Natural killer cell treated with Interleukin-12 subunit alpha and Interleukin-12 subunit beta and Interleukin-15 and Interleukin-18, amount 100 ng/mL, for 72 hours (primary cell): ENCODE measurements at places on chromosomes 6 and 20. TPM values are rescaled to one million over a fixed set of nuclear protein-coding genes. Genes with fewer than 3 reads are reported as not detected.
A peak's percentile ranks its signal among the peaks of the same experiment; 100 is the strongest.

DNA sequence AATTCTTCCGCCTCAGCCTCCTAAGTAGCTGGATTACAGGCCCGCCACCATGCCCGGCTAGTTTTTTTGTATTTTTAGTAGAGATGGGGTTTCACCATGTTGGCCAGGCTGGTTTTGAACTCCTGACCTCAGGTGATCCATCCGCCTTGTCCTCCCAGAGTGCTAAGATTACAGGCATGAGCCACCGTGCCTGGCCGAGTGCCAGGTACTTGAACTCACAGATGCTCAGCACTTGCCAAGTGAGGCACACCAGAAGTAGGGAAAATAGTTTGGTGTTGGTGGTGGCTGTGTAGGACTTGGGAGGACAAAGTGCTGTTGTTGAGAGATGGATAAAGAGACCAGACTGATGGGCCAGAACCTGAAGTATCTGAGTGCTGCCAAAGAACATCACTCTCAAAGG lies 40.0 kb upstream of the MBOAT1 start:
- no peaks in the 10 kb centered on the region for H3K36me3 ChIP-seq
- no peaks in the 10 kb centered on the region for H3K4me1 ChIP-seq
- H3K27ac ChIP-seq: no peak overlapping the region

GRCh38 chr6:13605634-13606033 lies 9.5 kb upstream of the NOL7 start:
- no peak overlapping the region for H3K27ac ChIP-seq
- no peak overlapping the region for H3K4me3 ChIP-seq
- H3K36me3 ChIP-seq: peaks cover 4% of the 10 kb centered on the region
- H3K4me1 ChIP-seq: peaks cover 6% of the 10 kb centered on the region
- no peak for DNase-seq

Gene DEFB114
- total RNA-seq: not detected

- H3K36me3 ChIP-seq: no peaks in the 10 kb centered on the region
- H3K27me3 ChIP-seq: peaks cover 8% of the 10 kb centered on the region
- H3K4me3 ChIP-seq: no peak overlapping the region
- H3K4me1 ChIP-seq: no peaks in the 10 kb centered on the region
Measured at GRCh38 chr6:143215363-143215762, 154.7 kb downstream of the AIG1 start.

DNA sequence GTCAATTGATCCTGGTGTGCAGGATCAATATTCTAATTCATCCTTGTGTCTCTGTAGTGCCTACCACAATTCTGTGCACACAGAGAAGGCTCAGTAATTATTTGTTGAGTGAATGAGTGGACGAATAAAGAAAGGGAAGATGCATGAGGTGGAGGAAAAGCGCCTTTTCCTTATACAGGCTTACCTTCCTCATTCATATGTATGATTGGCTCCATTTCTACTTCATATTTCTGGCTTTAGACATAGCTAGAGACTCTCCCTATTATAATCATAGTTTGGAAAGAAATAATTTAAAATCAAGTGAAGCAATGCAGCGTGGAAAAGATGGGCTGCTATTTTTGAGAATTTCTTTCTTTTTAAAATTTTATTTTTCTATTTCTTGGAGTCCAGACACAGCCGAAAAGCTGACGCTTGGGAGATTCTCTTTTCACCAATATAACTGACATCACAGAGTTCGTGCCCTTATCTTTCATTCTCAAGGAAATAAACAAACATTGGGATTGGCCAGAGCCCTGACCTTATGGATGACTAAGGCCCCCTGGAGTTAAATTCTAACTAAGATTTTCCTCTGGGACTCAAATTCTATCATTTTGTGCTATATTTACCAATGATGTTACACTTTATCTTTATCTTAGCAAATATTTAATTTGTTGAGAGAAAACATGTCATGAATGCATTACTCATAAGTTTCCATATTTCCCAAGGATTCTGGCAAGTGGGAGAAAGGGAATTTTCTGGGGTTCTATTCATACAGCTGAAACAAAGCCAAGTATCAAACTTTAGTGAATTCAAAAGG lies 48.1 kb downstream of the PRL start:
- H3K27me3 ChIP-seq: no peaks in the 10 kb centered on the region
- no peak overlapping the region for H3K4me3 ChIP-seq
- H3K4me1 ChIP-seq: no peaks in the 10 kb centered on the region
- H3K36me3 ChIP-seq: no peaks in the 10 kb centered on the region
- DNase-seq: no peak
- H3K27ac ChIP-seq: no peak overlapping the region

Gene PLN
- total RNA-seq: not detected

DNA sequence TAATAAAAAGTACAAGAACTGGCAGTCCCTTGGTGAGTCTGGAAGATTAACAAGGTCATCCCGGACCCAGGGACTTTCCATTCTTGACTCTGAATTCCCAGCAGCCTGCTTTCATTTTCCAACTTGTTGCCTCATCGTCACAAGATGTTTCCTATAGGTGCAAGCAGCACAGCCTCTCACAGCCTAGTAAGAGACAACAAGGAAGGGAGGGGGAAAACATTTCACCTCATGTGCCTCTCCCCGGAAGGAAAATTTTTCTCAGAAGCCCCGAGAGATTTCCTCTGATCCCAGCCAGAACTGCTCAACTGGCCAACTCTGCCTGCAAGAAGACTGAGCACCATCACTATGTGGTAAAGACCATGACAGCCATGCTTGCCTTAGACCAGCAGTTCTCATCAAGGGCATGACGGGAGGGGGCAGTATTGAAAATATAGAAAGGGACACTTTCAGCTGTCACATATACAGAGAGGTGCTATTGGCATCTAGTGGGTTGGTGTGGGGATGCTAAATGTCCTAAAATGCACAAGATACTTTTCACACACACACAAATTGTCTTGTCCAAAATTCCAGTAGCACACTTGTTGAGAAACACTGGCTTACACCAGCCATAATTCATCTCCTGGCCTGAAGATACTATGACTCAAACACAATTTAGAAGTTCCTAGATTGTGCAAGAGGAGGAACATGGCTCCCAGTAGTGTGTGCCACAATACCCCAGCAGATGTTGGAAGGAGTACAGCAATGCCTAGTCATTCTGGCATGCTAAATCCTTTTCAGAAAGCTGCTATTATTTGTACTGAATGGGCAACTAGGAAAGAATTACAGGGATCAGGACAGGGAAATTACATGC lies 10.8 kb upstream of the WTAP start:
- peak overlapping the region; percentile 88 for H3K27ac ChIP-seq
- peak overlapping the region; percentile 19 for H3K4me3 ChIP-seq
- no peaks in the 10 kb centered on the region for H3K27me3 ChIP-seq

DNA sequence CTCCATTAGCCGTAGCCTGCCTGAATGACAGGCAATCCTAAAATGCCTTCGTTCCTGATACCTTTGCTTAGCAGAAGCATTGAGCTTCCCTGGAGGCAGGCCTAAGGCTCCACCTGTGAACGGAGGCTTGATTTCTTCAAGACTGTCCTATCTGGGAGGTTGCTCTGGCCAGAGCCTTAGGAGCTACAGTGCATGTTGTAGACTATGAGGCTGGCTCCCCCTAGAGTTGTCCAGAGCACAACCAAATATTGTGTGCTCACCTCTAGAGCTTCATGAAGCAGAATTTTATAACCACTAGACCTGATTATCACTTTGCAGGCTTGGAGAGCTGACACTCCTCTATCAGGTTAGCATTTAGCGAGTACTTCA lies 217.8 kb downstream of the MAFB start:
- DNase-seq: no peak
- no peaks in the 10 kb centered on the region for H3K36me3 ChIP-seq
- H3K4me1 ChIP-seq: no peaks in the 10 kb centered on the region
- H3K4me3 ChIP-seq: no peak overlapping the region
- peaks cover 10% of the 10 kb centered on the region for H3K27me3 ChIP-seq
- H3K27ac ChIP-seq: no peak overlapping the region

- no peak for DNase-seq
- no peak overlapping the region for H3K27ac ChIP-seq
- no peak overlapping the region for H3K4me3 ChIP-seq
Measured at GRCh38 chr6:34341481-34341971, 50.9 kb downstream of the NUDT3 start.

- no peak for DNase-seq
- H3K27ac ChIP-seq: no peak overlapping the region
- no peaks in the 10 kb centered on the region for H3K36me3 ChIP-seq
- H3K4me3 ChIP-seq: no peak overlapping the region
Measured at GRCh38 chr6:56536536-56536935, 106.2 kb downstream of the DST start.

DNA sequence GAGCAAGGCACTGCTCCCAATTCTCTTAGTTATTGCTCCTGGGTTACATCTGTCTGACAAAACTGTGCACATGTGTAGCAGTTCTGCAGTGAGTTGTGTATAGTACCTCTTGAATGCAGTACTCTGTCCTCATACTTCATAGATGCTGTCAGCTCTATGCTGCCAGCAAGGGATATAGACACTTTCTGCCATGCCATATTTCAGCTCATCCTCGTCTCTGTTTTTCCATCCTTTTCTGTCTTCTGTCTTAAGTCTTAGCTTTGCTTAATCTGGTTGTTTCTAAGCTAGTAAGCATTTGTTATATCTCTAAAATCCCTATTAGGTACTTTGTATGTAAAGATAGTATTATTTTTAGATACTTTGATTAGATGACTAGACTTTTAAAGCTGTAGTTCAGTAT lies 76.4 kb downstream of the HIVEP1 start:
- no peaks in the 10 kb centered on the region for H3K36me3 ChIP-seq
- no peak overlapping the region for H3K27ac ChIP-seq
- no peak overlapping the region for H3K4me3 ChIP-seq

GRCh38 chr6:338815-339262 lies 46.6 kb downstream of the DUSP22 start:
- no peak for DNase-seq
- no peaks in the 10 kb centered on the region for H3K36me3 ChIP-seq
- H3K27ac ChIP-seq: peak overlapping the region; percentile 75
- peak overlapping the region; percentile 77 for H3K4me3 ChIP-seq
- no peaks in the 10 kb centered on the region for H3K27me3 ChIP-seq

DNA sequence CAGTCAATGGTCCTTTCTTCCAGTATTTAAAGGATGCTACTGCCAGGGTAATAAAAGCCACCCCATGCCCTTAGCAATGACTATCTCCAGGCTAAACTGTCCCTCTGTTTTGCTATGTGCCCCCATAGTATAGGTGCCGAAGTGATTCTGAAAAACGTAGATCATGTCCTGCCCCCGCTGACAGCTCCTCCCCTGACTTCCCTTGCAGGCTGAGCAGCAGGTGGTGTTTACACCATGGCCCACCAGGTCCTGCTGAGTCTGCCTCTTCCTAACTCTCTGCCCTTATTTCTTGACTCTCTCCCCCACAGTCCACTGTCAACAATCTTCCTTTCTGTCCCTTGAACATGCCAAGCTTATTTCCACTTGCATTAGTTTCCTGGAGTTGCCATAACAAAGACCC lies 352.5 kb upstream of the TSHZ2 start:
- peaks cover 38% of the 10 kb centered on the region for H3K27me3 ChIP-seq
- DNase-seq: no peak
- no peak overlapping the region for H3K27ac ChIP-seq
- no peaks in the 10 kb centered on the region for H3K4me1 ChIP-seq

GRCh38 chr6:107621229-107621937 lies 131.5 kb downstream of the SOBP start:
- no peaks in the 10 kb centered on the region for H3K36me3 ChIP-seq
- DNase-seq: no peak
- H3K4me1 ChIP-seq: peaks cover 22% of the 10 kb centered on the region

GRCh38 chr6:159969204-159969912 lies 476 bp downstream of the IGF2R start:
- H3K27me3 ChIP-seq: no peaks in the 10 kb centered on the region
- peaks cover 26% of the 10 kb centered on the region for H3K36me3 ChIP-seq
- H3K27ac ChIP-seq: peak overlapping the region; percentile 99
- peak; percentile 73 for DNase-seq

Gene STMND1
- not detected for total RNA-seq

- H3K27ac ChIP-seq: no peak overlapping the region
- H3K4me3 ChIP-seq: no peak overlapping the region
- no peaks in the 10 kb centered on the region for H3K36me3 ChIP-seq
- no peaks in the 10 kb centered on the region for H3K27me3 ChIP-seq
- H3K4me1 ChIP-seq: peaks cover 8% of the 10 kb centered on the region
Measured at GRCh38 chr6:108446629-108447150, 114.0 kb upstream of the FOXO3 start.

Gene SDCBP2
- 1.5 TPM for total RNA-seq

GRCh38 chr6:34239893-34240292 lies 3.2 kb downstream of the HMGA1 start:
- peak overlapping the region; percentile 70 for H3K27ac ChIP-seq
- H3K27me3 ChIP-seq: no peaks in the 10 kb centered on the region

- no peak for DNase-seq
- no peaks in the 10 kb centered on the region for H3K36me3 ChIP-seq
- H3K4me1 ChIP-seq: peaks cover 5% of the 10 kb centered on the region
- H3K4me3 ChIP-seq: no peak overlapping the region
- peaks cover 10% of the 10 kb centered on the region for H3K27me3 ChIP-seq
- H3K27ac ChIP-seq: no peak overlapping the region
Measured at GRCh38 chr20:62557462-62557861, 81.7 kb upstream of the GATA5 start.

Gene BTN1A1
- not detected for total RNA-seq

Gene GPX5
- total RNA-seq: not detected

Gene DSP
- not detected for total RNA-seq

DNA sequence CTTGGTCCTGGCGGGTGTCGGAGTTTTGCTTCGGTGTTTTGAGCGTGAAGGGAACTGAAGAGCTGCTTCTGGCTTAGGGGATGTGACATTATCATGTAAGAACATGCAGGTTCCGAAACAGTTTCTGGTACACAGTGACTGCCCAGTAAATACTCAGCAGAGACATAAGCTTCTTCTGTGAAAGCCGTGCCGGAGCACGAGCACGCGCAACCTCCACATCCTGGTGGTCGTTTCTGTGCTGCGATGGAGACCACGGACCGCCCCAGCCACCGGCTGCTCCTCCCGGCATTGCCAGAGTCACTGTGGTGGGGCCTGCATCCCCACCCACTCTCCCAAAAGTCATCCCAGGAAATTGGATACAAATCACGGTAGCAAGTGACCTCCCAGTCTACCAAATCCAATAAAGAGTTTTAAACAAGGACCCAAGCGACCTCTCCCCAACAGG lies 18.7 kb downstream of the KIF25 start:
- H3K4me3 ChIP-seq: no peak overlapping the region
- no peak for DNase-seq
- H3K36me3 ChIP-seq: peaks cover 10% of the 10 kb centered on the region
- no peaks in the 10 kb centered on the region for H3K4me1 ChIP-seq
- peaks cover 8% of the 10 kb centered on the region for H3K27me3 ChIP-seq
- H3K27ac ChIP-seq: no peak overlapping the region

DNA sequence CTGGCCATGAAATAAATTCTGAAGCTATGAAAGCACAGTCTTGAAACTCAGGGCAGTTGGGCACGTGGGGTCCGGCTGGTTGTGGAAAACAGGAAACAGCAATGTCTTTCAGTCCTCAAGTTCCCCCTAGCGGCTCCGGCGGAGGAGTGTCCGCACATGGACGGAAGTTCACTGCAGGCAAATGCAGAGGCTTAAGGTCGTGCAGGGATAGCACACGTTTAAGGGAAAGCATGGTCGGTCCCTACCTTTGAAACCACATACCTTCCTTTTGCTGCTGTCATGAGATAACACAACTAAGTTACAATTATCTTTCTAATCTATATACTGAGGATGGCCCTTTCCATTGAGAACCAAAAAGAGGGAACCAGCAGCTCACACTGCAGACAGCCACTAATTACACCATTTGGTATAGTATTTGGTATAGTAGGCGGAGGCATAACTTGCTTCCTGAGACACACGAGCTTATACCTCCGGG lies 52.6 kb upstream of the NFATC2 start:
- no peaks in the 10 kb centered on the region for H3K36me3 ChIP-seq
- H3K4me3 ChIP-seq: peak overlapping the region; percentile 44
- DNase-seq: peak; percentile 81
- peak overlapping the region; percentile 69 for H3K27ac ChIP-seq
- peaks cover 12% of the 10 kb centered on the region for H3K4me1 ChIP-seq

GRCh38 chr20:62211769-62212288 lies 8.2 kb downstream of the HRH3 start:
- H3K27ac ChIP-seq: no peak overlapping the region
- no peaks in the 10 kb centered on the region for H3K27me3 ChIP-seq
- no peaks in the 10 kb centered on the region for H3K4me1 ChIP-seq
- no peaks in the 10 kb centered on the region for H3K36me3 ChIP-seq
- no peak for DNase-seq

Gene C2
- total RNA-seq: 0.92 TPM
